ENCODE measurements at places on chromosomes 16 and 17. TPM values are rescaled to one million over a fixed set of nuclear protein-coding genes. Genes with fewer than 3 reads are reported as not detected.
A peak's percentile ranks its signal among the peaks of the same experiment; 100 is the strongest.

GRCh38 chr17:75827308-75828075, 16.7 kb downstream of the UNC13D start:
- DNase-seq = no peak

DNA sequence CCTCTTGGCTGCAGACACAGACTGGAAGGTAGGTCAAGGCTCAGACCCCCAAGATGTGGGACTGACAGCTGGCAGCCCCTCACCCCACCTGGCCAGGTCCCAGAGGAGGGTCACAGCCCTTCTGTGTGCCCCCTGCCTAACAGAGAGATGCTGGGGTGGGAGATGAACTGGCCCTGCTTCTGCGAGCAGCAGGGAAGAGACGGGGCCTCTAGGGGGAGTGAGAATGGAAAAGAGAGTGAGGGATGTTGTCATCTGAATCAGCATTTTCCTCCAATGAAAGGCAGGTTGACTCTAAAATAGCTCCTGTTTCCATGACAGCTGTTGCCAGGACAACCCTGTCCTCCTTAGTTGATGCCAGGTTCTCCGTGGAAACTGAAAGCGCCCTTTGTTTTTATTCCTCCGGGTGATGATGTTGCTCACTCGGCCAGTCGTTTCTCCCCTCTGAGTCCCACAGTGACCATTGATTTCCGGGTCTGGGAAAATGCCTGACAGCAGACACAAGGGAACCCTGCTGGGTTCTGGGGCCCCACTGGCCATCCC, 4.9 kb upstream of the NDRG4 start:
- peak; percentile 99 for DNase-seq

- DNase-seq = peak; percentile 31
Observed at GRCh38 chr16:29023279-29024277, 38.7 kb downstream of the LAT start.

- no peak for DNase-seq
Observed at GRCh38 chr16:19744670-19745069, 26.6 kb downstream of the IQCK start.

DNA sequence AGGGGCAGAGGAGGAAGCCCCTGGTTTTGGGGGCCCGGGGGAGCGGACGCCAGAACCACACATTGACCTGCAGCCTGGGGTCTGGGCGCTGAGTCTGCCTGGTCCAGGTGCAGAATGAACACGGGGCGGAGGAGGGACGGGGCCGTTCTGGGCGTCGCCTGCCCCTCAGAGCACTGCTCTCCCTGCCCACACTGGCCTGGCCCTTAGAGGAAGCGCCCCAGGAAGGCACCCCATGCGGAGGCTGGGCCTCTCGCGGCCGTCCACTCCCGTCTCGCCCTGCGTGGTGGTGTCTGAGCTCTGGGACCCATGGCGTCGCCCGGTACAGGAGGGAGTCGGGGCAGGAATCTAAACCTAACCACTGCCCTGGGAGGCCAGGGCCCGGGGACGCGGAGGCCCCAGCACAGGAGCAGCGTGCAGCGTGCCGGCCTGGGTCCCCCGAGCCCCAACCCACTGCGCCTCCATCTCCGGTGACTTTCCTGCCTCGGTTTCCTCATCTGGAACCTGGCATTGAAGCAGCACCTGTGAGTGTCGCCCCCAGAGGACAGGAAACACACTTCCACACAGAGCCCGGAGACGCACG, 4.3 kb downstream of the TPSD1 start:
- no peak for DNase-seq

GRCh38 chr17:32266051-32266388, 388 bp downstream of the RHBDL3 start:
- DNase-seq = no peak

GRCh38 chr16:28823291-28823872, 583 bp downstream of the ATXN2L start:
- DNase-seq = no peak

GRCh38 chr17:5234645-5235576, at the start of gene SCIMP:
TSS of gene SCIMP (minus strand) at chr17:5234860. CDS start at chr17:5234755, 105 bp downstream.
- no peak for DNase-seq

DNA sequence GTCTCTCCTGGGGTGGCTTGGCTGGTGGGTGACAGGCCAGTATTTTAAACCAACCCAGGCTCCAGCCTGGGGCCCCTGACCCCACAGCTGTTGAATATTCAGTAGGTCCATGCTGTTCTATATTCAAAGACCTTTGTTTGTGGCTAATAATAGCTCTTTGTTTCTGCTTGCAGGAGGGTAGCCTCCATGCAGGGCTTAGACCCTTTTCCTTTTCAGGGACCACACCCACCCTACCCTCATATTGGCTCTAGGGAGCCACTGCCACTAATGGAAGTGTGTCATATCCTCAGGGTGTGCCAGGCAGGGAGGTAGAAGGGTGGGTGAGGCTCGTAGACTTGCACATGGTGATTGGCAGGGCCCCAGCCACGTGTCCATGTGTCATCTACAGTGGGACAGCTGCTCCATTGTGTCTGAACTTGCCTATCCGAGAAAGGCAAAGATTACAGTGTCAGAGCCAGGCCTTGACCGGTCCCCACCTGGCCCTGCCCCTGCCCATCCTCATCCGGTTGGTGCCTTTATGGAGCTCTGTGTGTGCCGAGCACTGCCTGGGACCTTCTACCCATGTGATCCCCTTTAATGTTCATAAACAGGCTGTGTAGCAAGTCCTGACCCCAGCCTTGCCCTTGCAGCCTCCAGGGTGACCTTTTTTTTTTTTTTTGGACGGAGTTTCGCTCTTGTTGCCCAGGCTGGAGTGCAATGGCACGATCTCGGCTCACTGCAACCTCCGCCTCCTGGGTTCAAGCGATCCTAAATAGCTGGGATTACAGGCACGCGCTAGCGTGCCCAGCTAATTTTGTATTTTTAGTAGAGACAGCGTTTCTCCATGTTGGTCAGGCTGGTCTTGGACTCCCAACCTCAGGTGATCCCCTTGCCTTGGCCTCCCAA, 22.1 kb downstream of the TMC7 start:
- peak; percentile 85 for DNase-seq

DNA sequence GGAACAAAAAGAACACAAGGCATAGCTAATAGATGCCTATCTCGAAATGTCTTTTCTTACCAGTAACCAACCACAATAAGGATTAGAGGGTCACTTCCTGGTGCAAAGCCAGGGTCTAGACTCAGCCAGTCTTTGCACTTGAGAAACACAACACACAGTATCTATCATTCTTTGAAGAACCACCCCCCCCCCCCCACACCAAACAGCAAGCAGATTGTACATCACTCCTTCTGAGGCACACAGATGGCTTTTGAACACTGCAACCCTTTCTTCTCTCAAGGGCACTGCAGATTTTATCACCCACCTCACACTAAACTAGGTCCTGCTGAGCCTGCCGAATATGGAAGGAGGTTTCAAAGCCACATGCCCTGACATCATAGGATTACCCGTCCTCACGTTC, 145.6 kb downstream of the AATF start:
- no peak for DNase-seq

- DNase-seq = peak; percentile 62
Observed at GRCh38 chr17:17506893-17507464, 10.8 kb upstream of the RASD1 start.

DNA sequence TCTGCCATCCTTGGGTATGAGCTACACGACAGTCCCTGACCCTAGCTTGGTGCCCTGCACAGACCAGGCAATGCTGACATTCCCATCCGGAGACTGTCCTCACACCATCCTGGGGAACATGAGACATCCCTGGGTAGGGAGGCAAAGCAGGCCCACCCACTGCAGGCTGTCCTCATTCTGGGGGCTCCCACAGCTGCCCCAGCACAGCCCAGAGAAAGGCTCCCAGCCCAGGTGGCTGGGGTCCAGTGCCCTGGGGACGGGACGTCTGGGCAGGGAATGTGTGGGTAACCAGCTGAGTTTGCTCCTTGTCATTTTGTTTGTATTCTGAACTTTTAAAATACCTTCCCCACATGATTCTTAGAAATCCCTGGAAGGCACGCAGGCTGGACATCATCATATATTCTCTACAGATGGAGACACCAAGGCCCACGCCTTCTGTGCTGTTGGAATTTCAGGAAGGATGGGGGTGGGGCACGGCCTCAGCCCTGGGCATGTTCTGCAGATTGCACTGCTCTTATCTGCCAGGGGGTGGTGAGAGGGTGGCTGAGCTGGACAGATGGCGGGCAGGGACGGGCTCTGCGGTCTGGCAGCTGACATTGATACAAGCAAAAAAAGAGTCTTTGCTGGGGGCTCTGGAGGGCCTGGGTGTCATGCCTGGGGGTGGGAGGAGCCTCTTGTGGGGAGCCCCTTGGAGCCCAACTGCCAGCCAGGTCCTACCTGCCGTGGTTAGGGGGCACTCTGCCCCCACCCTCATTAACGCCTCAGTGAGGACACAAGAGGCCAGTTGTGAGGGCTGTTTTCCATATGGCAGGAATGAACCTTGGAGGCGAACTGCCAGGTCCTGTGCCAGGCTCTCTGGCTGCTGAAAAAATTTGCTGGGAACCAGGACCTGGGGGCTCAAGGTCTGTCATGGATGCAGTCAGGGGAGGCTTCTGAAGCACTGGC, 28.4 kb downstream of the LRRC75A start:
- peak; percentile 82 for DNase-seq

DNA sequence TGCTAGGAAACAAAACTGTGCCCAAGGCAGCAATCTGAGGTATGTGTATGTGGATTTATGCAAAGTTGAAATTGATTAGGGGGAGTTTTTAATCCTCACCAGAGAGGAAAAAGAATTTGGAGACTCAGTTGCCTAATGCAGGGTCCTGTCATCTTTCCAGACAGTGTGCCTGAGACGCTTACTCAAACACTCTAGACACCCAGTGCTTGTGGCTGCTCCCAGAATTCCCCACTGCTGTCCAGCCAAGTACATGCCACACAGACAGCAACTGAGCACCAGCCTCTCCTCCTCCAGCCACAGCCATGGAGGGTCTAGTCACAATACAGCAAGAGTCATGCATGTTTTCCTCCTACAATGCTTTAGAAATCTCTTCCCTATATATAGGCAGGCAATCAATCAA, 118.1 kb downstream of the HIC1 start:
- DNase-seq = no peak

Gene CHST5
- total RNA-seq = not detected

Gene KRT32
- total RNA-seq = not detected

Gene TBX21
- total RNA-seq = not detected

Gene CRHR1
- total RNA-seq = 0.10 TPM

Gene CYTH1
- 25.5 TPM for total RNA-seq

Gene EXOC3L1
- total RNA-seq = 0.50 TPM

Gene CD79B
- 0.10 TPM for total RNA-seq

Gene CCL7
- not detected for total RNA-seq

Gene SHCBP1
- 66.0 TPM for total RNA-seq
